BE2C (cell line): ENCODE measurements at places on chromosomes 7 and 10.
A peak's percentile ranks its signal among the peaks of the same experiment; 100 is the strongest.

DNA sequence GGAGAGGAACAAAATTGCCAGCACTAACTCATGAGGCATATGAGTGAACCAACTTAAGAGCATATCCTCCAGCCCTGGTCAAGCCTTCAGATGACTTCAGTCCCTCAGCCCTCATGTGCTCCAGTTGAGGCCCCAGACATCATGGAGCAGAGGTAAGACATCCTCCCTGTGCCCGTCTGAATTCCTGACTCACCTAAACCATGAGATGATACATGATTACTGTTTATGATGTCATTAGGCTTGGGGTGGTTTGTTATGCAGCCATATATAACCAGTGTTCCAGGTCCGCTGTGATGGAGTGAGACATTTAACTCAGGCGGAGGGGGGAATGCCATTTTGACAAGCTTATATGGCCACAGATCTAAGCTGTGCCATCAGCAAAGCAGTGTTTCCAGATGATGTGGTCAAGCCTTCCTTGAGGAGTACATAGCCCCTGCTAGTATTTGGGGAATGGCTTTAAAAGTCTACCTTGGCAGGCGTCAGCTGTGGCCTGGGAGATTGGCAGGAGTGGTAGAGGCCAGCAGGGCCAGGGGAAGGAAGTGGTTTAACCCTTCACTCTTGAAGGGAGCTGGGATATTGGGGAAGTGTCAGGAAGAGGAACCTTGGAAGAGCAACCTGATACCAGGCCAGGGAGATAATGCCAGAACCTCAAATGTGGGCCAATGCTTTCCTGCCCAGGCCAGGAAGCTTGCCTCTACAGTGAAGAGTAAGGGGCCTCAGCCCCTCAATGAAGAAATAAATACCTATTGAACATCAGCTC lies 343.0 kb upstream of the PODXL start:
- DNase-seq, result no peak

- no peak for DNase-seq
Observed at GRCh38 chr10:37752334-37752875, 105.0 kb downstream of the ZNF248 start.

DNA sequence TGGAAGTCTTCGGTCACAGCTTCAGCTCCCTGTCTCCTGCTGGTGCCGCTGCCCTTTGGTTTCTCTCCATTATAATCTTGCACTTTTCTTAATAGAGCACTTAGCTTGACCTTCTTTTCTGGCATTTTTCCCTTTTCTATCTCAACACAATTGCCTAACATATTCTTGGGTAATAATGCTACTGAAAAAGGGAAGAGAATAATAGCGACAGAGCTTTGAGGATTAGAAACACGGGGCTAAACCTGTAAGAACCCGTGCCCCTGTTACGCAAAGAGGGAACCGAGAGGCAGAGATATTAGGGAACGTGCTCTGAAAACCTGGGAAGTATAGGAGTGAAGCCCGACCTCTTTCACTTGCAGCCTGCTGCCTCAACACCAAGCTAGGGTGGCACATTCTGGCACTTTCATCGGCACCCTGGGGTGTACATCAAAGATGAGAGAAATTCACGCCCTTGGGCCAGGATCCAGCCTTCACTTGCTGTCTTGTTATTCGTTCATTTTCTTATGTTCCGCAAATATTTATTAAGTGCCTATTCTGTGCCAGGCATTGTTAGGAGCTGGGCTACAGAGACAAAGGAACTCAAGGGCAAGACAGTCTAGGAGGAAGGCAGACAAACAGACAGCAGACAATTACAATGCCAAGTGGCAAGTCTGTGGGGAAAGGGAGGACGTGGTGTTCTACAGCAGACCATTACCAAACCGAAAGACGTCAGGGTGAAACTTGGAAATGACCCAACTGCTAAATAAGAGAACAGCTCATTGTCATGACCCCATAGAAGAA lies 33.0 kb upstream of the GALNTL5 start:
- DNase-seq, result no peak

GRCh38 chr7:143485500-143485899 lies 7.8 kb downstream of the TAS2R41 start:
- no peak for DNase-seq

GRCh38 chr7:98284335-98285036 lies 3.0 kb downstream of the BRI3 start:
- DNase-seq, result peak; percentile 30

GRCh38 chr7:76244781-76245391 lies 43.2 kb downstream of the SRRM3 start:
- peak; percentile 77 for DNase-seq

DNA sequence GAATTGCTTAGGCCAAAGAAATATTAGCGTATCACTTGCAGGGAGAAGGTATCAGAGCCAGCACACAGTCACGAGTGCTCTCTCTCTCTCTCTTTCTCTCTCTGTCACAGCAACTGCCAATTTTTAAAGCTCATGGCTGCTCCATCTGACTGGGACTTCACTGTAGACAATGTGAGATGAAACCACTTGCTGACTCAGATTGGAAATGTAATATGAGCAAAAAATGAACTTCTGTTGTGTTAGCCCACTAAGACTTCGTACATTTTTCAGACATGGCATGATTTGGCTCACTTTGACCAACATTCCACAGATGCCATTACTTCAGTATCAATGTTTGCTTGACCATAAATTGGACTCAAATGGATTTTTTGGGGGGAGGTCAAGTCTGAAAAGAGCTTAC lies 68.1 kb downstream of the DGKB start:
- no peak for DNase-seq

DNA sequence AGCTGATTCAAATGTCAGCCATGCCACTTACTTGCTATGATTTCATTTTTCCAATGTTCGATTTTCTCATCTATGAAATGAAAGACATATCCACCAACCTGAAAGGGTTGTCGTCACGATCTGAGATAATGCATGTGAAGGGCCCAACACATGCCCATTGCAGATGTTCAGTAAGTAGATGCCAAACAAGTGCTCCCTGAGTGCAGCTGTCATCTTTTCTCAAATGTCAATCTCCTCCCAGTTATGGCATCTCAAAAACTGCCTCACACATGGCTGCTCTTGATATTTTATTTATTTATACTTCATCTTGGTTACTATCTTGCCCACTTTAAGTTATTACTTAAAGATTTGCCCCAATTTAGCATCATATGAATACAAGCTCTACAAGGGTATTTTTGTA lies 16.8 kb downstream of the CPEB3 start:
- no peak for DNase-seq

- DNase-seq, result no peak
Observed at GRCh38 chr7:96838481-96838880, 128.8 kb upstream of the SEM1 start.

GRCh38 chr10:4725917-4726606 lies 99.9 kb upstream of the AKR1E2 start:
- DNase-seq, result no peak

DNA sequence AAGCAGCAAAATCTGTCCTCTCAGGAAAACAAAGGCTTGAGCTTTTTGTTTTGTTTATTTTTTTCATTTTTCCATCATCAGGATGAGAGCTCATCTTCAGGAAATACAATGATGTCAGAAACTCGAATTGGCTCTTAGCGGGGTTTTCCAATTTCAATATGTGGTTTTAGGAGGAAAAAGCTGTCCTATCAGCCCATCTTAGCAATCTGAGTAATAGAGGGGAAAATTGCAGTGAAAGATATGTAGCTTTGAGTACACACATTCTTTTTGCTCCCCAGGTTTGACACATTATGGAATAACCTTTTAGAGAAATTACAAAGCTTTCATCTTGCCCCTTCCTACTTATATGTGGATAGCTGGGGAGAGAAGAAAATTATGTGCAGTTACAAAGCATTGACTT lies 113.6 kb upstream of the MYO3A start:
- no peak for DNase-seq

- no peak for DNase-seq
Observed at GRCh38 chr10:110051487-110051886, 43.7 kb downstream of the ADD3 start.

GRCh38 chr10:95543459-95543858 lies 17.7 kb downstream of the SORBS1 start:
- DNase-seq, result no peak

DNA sequence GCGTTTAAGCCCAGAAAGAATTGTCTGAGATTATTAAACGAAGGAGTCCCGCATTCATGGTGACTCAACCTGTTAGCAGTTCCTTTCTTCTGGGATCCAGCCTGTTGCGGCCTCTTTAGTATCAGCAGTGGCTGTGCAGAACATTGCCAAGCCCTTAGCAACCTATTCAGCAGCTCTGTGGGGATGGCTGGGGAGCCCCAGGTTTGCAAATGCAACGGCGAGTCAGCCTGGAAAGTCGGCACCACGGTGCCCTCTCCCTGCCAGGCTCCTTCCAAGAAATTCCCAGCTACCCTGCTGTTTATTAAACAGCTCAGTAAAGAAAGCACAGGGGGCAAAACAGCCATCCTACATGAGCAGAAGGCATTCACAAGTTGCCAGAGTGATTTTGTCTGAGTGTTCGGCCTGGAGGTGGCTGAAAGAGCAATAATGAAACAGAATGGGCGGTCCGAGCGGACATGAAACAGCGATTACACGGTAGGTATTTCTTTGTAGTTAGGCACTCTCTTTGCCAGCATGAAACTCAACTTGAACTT lies 198.3 kb downstream of the BAMBI start:
- DNase-seq, result no peak

- no peak for DNase-seq
Observed at GRCh38 chr7:106331441-106332175, 46.8 kb upstream of the NAMPT start.

DNA sequence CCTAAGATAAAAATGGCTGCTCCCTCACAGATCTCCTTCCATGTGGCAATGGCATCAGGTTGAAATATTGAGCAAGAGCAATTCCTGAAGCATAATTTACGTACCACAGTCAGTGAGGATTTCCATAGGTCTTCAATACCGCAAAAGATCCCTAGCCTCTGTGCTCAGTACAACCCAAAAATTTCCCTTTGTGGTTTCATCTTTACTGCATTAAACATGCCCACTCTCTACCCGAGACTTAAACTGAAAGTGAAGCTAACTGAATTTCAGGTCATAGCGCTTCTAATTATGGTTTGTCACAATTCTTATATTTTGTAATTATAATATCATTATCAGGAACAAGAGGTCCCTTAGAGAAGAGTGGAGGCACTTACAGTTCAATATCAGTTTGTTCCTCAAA lies 1071.1 kb downstream of the XPNPEP1 start:
- no peak for DNase-seq

- no peak for DNase-seq
Observed at GRCh38 chr7:26147030-26147429, 5.0 kb upstream of the NFE2L3 start.

DNA sequence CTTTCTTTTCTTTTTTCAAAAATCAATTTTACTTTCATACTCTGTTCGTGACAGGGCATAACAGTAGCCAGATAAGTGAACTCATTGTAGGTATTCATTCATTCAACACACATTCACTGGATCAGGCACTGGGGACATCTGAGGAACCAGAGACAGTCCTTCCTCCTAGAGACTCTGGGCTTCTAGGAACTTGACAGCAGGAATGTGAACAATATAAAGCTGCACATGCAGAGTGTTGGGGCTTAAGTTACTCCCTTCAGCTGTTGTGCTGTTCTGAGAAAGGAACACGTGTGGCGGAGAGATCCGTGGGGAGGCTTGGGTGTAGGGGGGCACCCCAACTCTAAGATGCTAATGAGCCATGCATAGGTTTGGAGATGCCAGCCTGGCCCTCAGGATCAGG lies 120.4 kb downstream of the PKD1L1 start:
- DNase-seq, result no peak

- no peak for DNase-seq
Observed at GRCh38 chr7:2280424-2280823, 33.8 kb downstream of the SNX8 start.

- DNase-seq, result no peak
Observed at GRCh38 chr10:120456143-120456625, 843 bp upstream of the PLPP4 start.

DNA sequence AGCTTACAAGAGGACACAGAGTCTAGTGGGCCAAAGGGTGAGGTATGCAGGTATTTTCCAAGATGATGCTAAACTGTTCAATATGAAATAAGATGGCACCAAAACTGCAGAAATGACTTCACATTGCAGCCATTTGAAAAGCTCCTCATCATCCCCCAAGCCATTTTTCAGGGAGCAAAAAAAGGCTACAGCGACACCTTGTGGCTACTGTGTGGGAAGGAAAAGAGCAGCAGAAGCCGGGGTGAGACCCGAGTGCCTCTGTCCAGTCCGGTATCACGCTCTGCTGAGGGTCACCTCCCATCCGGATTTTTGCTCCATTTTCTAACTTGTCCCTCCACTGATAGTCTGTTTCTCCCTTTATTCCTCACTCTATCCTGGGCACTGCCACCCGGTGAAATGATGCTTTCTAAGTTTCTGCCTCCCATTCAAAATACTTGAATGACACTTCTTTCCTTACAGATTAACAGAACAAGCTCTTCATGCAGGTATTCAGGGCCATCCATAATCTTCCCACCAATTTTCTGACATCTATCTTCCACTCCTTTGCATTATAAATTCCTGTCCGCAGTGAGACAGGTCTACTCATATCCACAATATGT lies 220.2 kb downstream of the DGKI start:
- peak; percentile 63 for DNase-seq
